ENCODE measurements at places on chromosomes 4 and X. TPM values are rescaled to one million over a fixed set of nuclear protein-coding genes. Genes with fewer than 3 reads are reported as not detected.

DNA sequence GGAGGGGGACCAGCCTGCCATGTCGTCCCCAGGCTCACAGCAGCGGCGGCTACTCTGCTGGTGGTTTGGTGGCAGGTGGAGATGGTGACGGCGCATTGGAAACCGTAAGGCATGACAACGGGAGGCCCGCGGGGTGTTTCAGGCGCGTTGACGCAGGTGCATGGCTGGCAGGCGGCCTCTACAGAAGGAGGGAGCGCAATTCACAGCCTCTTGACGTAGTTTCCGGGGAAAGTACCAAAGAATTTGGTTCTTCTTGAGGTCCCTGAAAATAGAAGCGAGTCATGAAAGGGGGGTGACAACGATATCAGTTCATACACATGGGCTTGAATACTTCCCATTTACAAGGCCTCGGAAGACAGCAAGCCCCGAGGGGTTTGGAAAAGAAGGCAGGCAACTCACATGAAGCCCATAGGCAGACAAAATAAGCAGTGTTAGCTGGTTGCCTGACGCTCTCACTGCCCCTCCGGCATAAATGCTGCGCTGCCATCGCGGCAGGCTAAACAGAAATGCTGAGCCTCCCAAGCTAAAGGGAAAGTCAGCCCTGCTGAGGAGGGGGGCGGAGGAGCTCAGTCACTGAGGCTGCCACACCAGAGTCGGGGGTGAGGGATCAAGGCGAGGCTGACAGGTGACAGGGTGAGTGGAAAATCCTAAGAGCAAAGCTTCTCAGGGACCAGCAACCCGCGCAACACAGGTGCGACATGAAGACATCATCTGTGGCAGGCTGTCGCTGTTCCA lies 52.3 kb upstream of the PDLIM3 start:
- peak; percentile 26 for DNase-seq

DNA sequence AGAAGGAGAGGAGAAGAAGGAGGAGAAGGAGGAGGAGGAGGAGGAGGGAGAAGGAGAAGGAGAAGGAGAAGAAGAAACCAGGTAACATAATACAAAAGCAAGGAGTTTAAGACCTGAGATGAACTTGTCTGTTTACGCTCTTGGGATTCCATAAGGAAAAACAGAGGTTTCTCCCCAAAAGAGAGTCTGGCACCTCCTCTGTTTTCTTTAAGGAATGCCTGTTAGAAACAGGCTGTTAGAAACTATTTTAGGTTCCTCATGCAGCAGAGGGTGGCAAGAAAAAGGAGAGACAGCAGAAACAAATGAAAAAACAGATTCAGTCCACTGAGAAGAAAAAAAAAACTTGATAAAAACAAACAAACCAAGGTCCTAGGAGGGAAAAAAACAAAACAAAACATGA lies 10.3 kb upstream of the FHDC1 start:
- no peak for DNase-seq

DNA sequence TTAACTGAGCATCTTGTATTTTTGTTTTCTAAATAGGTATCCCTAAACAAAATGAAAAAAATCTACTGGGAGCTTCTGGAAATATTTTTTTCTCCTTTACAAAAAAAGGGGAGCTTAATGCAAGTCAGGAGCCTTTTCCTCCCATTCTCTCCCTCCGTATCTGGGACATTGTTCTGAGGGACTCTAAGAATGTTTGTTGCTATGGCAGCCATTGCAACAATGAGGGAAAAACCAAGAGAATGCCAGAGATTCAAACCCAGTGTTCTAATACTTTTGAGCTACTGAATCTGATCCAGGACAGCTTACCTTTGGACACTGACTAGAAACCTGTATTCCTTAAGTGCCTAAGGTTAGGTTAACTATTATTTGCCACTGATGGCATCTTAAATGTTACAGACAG lies 485.7 kb upstream of the HS3ST1 start:
- no peak for DNase-seq

GRCh38 chrX:53294024-53294648 lies 12.8 kb upstream of the IQSEC2 start:
- no peak for DNase-seq

- DNase-seq, result no peak
Measured at GRCh38 chr4:8029689-8030088, 90.0 kb upstream of the AFAP1 start.

DNA sequence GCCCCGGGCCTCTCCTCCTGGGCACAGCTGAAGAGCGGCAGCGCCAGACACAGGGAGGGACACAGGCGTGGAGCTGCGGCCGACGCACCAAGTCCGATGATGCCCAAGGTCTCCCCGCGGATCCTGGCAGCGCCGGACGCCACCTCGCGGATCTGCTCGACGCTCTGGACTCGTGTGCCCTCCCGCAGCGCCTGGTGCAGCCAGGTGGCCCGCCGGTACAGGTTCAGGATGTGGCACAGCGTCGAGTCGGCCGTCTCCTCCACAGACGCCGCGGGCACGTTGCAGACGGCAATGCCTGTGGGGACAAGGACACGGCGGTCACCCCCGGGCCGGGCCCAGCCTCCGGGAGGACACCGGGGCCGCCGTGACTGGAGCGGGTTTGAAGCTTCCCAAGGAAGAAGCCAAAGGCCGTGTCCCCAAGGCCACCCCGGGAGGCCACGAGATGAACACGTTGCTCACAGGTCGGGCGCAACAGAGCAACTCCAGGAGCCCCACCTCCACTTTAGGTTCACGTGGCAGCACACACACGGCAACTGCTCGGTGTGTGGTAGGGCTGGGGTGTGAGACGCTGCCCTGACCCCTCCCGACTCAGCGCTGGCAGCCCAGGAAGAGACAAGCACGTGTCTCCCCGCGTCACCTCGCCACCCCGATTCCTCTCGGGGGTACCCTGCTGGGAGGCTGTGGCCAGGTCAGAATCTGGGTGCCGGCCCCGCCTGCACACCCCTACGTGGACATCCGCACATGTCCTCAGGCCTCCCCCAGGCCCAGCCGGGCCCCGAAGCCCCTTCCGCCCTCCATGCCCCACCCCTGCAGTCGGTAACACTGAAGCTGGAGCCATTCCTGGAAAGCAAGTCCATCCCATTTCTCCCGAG lies 23.4 kb downstream of the CTBP1 start:
- DNase-seq, result no peak

DNA sequence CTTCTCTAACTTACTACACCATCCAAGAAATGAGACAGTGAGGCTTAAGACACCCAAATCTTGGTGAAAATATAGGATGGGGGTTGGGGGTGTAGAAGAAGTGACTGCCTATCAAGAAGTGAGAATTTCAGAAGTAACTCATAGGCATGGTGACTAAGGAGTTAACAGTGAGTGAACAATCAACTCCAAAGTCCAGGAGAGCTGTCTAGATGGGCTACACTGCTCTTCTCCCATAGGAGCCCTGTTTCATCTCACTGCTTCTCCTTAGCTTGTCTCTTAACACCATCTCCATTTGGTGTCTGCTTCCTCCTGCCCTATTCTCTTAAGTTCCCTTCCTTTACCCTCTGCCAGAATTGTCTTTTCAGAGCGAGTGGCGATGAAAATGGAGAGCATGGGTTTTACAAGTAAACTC lies 22.7 kb downstream of the FABP2 start:
- no peak for DNase-seq

GRCh38 chr4:17189401-17189720 lies 290.9 kb upstream of the LDB2 start:
- DNase-seq, result no peak

DNA sequence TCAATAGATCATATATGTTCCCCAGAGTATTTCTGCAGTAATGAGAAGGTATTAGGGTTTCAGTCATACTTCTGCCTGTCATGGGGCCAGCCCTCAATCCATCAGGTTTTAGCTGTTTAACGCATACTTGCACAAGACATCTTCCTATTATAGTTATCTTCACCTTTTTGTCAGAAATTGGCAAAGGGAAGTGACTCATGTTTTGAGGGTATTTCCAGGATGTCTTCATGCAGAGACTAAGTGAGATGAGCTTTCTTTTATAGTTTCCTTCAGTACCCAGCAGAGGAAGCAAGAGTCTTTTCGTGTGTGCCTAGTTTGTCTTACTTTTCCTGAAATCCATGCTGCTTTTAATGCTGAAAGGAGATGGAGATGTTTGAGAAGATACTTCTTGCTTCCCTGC lies 9.5 kb downstream of the CSTF2 start:
- peak; percentile 45 for DNase-seq

GRCh38 chr4:106851726-106852125 lies 184.4 kb downstream of the DKK2 start:
- DNase-seq, result no peak

DNA sequence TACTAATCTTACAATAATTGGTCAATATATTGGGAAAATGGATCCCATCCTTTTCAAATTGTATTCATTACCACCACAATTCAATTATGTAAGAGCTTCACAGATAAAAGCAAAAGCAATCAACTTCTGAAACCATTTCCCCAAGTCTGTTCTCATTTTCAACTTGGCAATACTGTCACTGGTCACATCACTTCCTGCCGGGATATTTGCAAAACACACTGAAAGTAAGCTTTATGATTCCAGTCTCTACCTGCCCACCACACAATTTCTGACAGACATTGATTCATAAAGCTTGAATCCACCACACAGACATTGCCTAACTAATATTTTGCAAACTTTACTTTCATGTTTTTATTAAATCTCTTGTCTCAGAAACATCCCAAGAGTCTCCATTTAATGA lies 53.6 kb downstream of the LIN54 start:
- DNase-seq, result no peak

GRCh38 chr4:68147079-68147478 lies 17.4 kb upstream of the TMPRSS11F start:
- DNase-seq, result no peak

DNA sequence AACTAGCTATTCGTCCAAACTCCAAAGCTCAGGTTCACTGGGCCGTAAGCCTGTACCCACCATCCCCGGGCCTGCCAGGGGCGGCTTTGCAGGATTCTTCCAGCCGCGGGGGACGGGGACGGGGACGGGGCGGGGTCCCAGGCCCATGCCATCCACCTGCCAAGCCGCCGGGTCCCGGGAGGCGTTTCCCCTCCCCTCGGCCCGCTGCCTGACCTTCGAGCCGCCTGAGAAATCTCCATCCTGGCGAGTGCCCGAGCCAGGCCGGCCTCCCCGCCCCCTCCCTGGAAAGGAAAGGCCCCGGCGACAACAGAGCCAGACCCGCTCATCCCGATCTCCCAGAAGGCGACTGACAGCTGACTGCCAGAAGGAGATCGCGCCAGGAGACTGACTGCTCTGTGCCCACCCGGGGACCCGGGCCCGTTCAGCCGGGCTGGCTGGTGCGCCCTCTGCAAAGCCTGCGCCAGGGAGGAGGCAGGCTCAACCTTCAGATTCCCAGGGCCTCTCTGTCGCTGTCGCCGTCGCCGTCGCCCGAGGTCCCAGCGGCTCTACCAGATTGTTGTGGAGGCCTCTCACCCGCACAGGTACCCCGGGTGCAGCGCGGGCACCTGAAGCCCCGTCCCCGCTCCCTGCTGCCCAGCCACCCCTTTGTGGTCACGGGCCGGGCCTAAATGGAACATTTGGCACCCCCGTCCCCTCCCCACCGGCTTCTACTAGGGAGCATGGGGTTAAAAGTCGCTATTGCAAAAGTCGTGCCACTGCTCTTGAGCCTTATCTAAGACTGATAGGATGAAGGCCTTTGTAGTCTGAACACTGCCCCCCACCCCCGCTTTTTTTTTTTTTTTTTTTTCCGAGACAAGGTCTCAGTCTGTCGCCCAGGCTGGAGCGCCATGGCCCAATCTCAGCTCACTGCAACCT lies at the start of gene RGN:
Gene RGN (plus strand): TSS at position 315 of the 915 bp plus-strand sequence. CDS start 2,702 bp downstream, outside the sequence.
- DNase-seq, result no peak

GRCh38 chrX:130566028-130566683 lies 164.4 kb downstream of the RBMX2 start:
- no peak for DNase-seq

HSPA4L gene
- total RNA-seq, result 21.5 TPM

INTU gene
- 0.15 TPM for total RNA-seq

BEX2 gene
- 0.56 TPM for total RNA-seq
